COLO829 (cell line): ENCODE measurements at places on chromosomes 1 and 21.

DNA sequence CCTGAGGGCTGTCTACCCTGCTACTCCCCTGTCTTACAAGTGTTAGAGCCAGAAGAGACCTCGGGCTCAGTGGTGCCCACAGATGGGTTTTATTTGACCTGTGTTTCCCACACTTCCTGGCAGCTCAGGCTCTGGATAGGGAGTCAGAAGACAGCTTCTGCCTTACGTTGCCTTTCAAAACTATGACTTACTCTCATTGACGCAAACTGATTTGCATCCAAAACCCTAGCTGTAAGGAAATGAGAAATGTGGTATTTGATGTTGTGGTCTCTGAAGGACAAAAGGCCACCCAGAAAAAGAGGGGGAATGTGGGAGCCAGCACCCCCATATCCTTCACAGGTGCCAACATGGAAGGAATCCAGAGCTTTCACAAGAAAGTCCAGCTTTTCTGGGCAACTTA lies 180.2 kb downstream of the ATG4C start:
- DNase-seq: no peak

- DNase-seq: no peak
These were observed 159.3 kb upstream of the ADAMTS5 start for GRCh38 chr21:27126140-27126539.

DNA sequence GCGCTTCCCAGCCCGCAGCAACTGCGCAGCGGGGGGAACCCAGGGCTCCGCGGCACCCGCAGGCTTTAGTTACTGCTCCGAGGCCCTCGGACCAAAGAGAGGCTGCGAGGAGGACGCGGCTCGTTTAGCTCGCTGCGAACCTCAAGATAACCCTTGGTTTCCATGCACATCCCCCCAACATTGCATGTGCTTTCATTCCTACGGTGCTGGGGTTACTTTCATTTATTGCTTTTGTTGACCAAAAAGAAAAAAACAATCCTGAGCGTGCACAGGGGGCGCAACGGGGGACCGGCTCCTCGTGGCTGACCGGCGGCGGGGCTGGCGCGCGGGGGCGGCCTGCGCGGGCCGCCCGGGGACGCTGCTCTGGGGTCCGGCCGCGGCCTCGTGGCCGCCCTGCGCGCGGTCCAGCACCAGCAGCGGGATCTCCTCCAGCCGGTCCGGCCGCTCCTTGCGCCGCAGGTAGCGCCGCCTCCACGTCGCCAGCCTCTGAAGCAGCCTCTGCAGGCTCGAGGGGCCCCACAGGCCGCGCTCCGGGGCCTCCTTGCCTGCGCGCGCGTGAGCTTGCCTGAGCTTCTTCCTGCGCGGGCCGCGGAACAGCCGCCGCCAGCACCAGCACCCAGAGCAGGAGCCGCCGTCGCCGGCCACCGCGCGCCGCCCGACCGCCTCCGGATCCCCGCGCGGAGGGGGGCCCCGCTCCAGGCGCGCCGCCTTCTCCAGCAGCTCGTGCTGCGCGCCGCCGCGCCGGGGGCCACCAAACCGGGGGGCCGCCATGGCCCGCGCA lies 77.4 kb downstream of the DESI2 start:
- DNase-seq: no peak

DNA sequence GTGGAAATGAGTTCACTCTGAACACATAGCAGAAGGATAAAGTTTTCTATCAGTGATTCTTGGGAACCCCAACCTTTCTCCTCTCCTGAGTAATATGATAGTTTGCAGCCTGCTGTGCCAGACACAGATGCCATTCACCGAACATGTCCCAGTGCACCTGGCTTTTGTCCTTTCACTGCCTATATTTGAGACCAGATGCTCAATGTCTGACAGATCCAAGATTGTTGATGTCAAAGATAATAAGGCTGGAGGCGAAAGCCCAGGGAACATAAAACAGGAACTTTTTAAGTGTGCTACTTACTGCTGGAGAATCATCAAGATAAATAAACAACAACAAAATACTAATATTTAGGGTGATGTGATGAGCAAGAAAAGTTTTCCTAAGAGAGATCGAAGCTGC lies 139.3 kb downstream of the TIAM1 start:
- no peak for DNase-seq

GRCh38 chr21:46160907-46161632 lies 5.7 kb upstream of the FTCD start:
- no peak for DNase-seq

DNA sequence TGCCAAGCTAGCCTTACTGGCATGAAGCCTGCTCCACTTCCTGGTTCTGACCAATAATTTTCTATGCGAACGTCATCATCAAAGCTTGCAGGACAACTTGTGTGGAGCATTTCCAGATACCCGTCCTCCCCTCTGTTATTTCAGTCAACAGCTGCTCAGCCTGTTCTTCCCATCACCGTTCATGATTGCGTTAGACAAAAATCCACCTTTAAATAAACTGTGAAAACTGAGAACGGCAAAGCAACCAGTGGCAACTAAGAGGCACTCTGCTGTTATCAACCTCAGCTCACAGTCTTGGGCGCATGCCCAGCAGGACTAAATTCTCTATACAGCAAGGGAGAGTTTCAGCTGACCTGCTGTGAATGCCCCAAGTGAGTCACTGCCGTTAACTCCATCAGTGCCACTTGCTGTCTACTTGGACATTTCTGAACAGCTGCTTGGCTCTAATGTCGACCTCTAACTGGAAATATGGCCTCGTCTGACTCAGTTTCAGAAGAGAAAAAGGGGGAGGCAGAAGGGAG lies 207.4 kb upstream of the RUNX1 start:
- DNase-seq: peak; percentile 94

GRCh38 chr21:46295177-46295770 lies 9.1 kb downstream of the YBEY start:
- no peak for DNase-seq
